Vagina (tissue), 2 donors: ENCODE measurements at places on chromosomes 16 and 17.

DNA sequence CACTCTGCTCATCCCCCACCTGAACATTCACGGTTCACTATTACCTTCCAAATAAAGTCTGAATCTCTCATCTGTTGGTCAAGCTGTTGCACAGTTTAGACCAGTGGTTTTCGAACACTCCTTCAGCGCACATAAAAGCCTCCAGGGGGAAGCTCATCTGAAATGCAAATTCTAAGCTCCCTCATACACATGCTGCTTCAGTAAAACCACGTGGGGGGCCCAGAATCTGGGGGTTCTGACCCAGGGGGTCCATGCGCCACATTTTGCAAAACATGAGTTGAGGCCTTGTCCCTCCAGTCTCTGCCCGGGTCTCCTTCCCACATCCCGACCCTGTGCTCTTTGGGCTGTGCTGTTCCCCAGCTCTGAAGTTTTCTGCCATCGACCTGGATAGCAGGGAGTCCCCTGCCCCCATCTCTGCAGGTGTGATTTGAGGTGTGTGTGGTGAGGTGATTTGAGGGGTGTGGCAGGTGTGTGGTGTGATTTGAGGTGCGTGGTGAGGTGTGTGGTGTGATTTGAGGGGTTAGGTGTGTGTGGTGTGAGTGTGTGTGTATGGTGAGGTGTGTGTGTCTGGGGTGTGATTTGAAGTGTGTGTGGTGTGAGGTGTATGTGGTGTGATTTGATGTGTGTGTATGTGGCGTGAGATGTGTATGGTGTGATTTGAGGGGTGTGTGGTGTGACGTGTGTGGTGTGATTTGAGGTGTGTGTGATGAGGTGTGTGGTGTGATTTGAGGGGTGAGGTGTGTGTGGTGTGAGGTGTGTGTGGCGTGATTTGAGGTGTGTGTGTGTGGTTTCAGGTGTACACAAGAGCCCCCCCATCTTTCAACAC lies 4.8 kb upstream of the RAB37 start:
- H3K27ac ChIP-seq = no peak overlapping the region
- H3K27me3 ChIP-seq = peaks cover 4% of the 10 kb centered on the region
- peaks cover 12% of the 10 kb centered on the region for H3K4me1 ChIP-seq
- no peaks in the 10 kb centered on the region for H3K36me3 ChIP-seq
- DNase-seq = no peak
- no peak overlapping the region for H3K4me3 ChIP-seq

DNA sequence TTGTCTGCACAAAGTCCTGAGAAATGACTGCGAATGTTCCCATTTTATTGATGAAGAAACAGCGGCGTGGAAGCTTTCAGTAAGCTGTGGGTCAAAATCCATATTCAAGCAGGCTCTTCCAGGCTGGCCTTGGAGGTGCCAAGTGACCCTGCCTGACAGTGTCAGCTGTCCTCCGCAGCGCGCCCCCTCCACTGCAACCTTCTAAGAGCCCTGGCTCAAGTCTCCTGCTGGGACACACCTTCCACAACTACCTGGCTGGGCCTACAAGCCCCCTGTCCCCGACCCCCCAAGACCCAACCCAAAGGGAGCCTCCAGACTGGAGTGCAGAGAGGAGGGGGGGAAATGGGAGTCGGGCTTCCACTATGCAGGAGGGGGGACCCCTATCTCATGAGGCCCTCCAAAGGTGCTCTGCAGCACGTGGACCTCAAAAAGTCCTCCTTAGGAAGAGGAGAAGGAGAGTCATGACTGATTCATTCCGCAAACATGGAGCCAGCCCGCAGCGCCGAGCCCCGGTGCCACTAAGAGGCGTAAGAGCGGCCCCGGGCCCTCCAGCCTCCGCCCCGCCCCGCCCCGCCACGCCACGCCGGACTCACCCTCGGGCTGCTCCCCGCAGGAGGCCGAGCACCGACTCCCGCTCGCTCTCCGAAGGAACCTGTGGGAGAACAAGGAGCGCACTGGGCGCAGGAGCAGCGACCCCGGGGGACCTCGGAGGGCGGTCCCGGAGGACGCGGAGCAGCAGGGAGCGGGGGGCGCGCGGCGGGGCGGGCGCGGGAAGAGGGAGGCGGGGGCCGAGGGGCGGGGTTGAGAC lies 574 bp downstream of the MPP3 start:
- no peaks in the 10 kb centered on the region for H3K27me3 ChIP-seq
- peak overlapping the region; percentile 65 for H3K4me3 ChIP-seq
- H3K27ac ChIP-seq = peak overlapping the region; percentile 64

DNA sequence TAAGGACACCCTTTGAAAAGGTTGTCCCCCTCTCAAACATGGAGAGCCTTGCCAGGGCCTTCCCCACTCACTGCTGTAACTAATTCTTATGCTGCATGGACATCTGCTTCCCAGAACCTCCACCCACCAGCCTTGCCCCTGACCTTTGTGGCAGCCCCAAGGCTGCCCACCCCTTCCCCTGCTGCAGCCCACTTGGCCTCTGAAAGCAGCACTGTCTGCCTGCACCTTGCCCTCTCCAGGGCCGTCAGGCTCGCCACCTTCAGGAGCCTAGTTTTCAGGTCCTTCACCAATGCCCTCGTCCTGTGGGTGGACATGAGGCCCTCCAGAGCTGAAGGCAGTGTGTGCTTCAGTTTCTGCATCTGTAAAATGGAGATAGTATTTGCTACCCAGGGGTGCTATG lies 2.7 kb upstream of the CORO1A start:
- DNase-seq = no peak
- no peak overlapping the region for H3K4me3 ChIP-seq
- H3K27me3 ChIP-seq = no peaks in the 10 kb centered on the region
- H3K4me1 ChIP-seq = peaks cover 15% of the 10 kb centered on the region

GRCh38 chr17:60327134-60327900 lies 64.6 kb downstream of the USP32 start:
- no peaks in the 10 kb centered on the region for H3K36me3 ChIP-seq
- no peak overlapping the region for H3K4me3 ChIP-seq
- H3K27me3 ChIP-seq = no peaks in the 10 kb centered on the region
- peaks cover 3% of the 10 kb centered on the region for H3K4me1 ChIP-seq
- no peak for DNase-seq
- no peak overlapping the region for H3K27ac ChIP-seq
